ENCODE measurements at places on chromosomes 11 and 22.

GRCh38 chr11:23778971-23779370, 717.9 kb upstream of the LUZP2 start:
- DNase-seq = no peak

DNA sequence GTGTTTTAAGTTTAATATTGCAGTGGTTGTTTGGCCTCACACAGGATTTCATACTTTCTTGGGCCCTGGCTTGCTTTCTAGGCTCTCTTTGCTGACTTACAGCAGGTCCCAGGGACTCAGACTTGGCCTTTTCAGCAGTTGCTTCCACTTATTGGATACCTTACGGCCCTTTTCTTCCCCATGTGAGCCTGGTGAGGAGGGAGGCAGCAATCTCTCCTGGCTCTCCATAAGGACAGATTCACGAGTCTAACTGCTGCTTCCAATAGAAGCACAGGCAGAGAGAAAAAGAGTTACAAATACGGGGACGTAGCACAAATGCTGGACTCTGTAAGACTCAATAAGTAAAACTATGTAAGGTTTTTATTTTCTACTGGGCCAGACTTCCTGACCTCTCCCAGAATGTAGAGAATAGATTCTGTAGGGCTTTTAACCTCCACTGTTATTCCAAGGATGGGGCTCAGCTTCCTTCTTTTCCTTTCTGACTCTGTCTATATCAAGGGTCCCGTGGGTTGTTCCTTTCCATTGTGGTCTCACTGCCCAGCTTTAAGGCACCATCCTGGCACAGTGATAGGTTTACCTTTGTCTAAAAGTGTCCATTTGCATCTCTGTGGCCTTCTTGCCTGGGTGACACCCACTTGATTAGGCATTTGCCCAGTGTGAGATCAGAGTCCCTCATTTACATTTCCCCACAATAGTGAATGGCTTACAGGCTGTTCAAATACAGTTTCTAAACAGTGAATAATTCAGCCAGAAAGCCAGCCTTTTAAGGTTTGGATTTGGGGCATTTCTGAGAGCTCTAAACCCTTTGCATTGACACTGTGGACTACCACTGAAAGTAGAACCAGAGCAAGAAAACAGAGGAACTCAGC, 92.8 kb downstream of the RASSF10 start:
- DNase-seq = no peak

DNA sequence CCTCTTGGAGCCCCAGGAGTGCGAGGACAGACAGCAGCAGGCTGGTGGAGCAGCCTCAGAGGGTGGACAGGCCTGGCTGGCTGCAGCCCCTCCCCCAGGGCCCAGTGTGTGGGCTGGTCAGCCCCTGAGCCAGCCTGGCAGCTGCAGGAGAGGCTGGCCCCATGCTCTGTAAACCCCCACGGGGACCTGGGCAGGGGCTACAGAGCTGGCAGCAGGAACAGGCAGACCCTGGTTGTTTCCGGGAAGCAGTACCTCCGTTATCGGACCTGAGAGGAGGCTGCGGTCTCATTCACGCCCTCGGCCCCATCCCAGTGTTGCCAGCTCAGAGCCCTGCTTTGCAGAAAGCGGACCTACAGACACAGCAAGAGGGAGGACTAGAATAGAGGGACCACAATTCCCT, 38.5 kb upstream of the COMT start:
- no peak for DNase-seq

DNA sequence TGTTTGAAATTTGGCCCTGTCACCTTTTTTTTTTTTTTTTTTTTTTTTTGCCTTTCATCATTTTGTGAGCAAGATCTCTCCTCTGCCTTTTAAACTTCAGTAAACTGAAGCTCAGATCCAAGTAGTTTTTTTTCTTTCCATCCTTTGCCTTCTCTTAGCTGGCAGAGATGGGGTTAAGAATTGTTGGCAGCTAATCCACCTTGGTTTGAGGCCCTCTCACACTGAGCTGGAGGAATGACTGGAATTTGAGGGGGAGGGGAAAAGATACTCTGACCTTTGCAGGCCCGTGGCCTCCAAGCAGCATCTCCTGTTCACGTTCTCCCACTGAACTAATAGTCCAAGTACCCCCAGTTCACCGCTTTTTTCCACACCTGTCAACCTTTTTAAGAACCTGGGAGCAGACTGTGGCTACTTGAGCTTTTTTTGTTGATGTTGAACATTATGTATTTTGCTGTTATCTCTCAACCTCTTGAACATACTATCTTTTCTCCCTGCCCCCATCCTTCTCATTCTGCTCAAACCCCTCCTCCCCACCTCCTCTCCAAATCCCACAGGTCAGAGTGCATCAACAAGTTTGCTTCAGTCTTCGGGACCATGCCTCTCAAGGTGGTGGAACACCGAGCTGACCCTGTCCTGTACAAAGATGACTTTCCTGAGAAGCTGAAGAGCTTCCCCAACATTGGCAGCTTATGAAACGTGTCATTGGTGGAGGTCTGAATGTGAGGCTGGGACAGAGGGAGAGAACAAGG, 66.2 kb downstream of the ALX4 start:
- no peak for DNase-seq

- DNase-seq = no peak
Observed at GRCh38 chr11:8108421-8108820, 27.4 kb downstream of the TUB start.

All from ovary (tissue), 10 donors.